Right atrium auricular region (tissue), 2 donors: ENCODE measurements at places on chromosomes 1 and 21. TPM values are rescaled to one million over a fixed set of nuclear protein-coding genes. Genes with fewer than 3 reads are reported as not detected.

BATF3 gene
- 0.96 TPM for total RNA-seq

RAVER2 gene
- 11.5 TPM for total RNA-seq

MRPL24 gene
- 45.8 TPM for total RNA-seq

OR2M3 gene
- total RNA-seq, result not detected

TACSTD2 gene
- total RNA-seq, result 0.71 TPM

HSD3B1 gene
- not detected for total RNA-seq

TAS1R3 gene
- 0.35 TPM for total RNA-seq

CDC7 gene
- 0.52 TPM for total RNA-seq

FAM167B gene
- total RNA-seq, result 2.1 TPM

TARDBP gene
- 64.6 TPM for total RNA-seq

KCNE1 gene
- total RNA-seq, result 3.8 TPM

HRNR gene
- total RNA-seq, result not detected

PLEKHA6 gene
- total RNA-seq, result 25.7 TPM

ICOSLG gene
- total RNA-seq, result 1.1 TPM

DNA sequence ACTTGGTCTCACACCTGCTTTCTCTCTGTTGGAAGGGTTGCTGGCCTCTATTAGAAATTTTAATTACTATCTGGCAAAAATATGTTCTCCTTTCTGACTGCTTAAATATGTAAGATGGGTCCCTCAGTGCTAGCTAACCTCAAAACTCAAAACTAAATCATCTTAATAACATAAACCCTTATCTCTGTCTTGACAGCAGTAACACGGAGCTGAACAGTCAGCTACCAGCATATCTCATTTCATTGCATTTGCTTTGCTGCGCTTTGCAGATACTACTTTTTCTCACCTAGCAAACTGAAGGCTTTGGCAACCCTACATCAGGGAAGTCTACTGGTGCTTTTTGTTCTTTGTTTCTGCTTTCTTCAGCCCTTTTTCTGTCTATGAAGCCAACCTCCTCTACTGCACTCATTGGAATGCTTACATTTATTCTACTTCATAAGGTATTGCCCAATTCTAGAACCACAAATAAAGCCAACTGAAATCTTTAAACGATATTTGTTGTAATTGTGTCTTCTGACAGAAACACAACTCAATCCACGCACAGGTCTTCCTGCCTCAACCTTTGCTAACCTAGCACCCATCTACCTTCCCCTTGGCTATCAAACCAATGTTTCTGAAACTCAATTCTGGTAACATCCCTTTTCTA, 95.6 kb downstream of the RERE start:
- DNase-seq, result no peak

GRCh38 chr1:238139713-238140112, 249.0 kb upstream of the ZP4 start:
- no peak for DNase-seq

DNA sequence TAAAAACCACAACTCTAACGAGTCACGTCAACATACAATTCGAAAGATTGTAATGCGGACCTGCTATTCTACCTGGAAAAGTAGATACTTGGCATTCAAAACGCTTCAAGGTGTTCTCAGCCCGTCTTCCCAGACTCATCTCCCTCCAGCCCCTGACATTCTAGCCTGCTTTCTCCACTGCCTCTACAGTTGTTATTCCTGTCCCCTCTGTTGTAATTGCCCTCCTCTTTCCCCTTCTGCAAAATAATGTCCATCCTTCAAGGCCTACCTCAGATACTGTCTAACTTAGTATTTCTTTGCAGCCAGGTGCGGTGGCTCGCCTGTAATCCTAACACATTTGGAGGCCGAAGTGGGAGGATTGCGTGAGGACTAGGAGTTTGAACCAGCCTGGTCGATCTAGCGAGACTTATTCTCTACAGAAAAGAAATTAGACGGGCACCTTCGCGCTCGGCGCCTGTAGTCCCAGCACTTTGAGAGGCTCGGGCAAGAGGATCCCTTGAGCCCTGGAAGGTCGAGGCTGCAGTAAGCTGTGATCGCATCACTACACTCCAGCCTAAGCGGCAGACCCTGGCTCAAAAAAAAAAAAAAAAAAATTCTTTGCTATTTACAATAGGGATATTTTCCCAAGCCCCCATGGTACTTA, 756 bp upstream of the RBM34 start:
- DNase-seq, result no peak

GRCh38 chr1:62904856-62905225, 120.9 kb downstream of the ATG4C start:
- no peak for DNase-seq

GRCh38 chr1:160460683-160461287, 60.4 kb downstream of the VANGL2 start:
- DNase-seq, result no peak

DNA sequence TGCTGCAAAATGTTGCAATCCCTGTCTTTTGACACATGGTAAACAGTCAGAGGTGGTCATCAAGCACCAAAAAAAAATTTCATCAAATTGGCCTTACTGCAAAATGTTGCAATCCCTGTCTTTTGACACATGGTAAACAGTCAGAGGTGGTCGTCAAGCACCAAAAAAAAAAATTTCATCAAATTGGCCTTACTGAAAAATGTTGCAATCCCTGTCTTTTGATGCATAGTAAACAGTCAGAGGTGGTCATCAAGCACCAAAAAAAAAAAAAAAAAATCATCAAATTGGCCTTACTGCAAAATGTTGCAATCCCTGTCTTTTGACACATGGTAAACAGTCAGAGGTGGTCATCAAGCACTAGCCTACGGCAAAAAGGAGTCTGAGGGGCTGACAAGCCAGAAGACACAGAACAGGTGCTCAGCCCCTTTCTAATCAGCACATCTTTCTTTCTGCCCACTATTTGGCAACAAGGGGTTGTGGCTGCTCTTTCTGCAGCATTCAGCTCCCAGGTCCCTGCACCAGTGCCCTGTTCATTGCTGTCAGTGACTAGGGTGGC, 223.8 kb downstream of the KCNH1 start:
- no peak for DNase-seq

DNA sequence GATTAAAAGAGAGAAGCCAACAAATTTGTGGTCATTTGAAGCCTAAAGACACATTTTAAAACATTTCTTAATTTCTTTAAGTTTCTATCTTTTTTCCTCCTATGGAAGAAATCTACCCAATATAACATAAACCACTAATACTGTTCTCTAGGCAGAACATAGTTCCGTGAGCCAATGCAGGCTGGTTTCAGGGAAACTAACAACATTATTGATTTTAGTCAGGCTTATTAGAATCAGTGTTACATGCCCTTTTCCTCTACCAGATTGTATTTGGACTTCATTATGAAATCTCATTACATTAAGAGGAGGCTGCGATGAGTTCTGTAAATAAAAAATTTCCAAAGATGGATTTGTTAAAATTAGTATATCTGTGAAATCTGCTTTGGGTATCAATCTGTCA, 249.9 kb downstream of the PTBP2 start:
- no peak for DNase-seq

DNA sequence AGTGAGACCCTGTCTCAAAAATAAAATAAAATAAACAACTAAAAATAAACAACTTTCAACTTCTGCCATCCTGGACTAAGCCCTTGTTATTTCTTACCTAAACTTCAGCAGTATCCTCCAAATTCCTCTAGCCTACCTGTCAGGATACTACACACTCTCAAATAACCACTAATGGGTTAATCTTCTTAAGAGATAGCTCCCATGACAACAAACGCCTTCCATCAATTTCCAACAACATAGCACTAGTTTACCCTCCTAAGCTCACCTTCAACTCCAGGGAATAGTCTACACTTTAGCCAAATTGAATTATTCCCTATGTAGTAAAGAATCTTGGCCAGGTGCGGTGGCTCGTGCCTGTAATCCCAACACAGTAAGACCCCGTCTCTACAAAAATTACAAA, 11.3 kb downstream of the AUNIP start:
- no peak for DNase-seq

- DNase-seq, result no peak
Measured at GRCh38 chr1:46612937-46613660, 3.5 kb downstream of the MOB3C start.

DNA sequence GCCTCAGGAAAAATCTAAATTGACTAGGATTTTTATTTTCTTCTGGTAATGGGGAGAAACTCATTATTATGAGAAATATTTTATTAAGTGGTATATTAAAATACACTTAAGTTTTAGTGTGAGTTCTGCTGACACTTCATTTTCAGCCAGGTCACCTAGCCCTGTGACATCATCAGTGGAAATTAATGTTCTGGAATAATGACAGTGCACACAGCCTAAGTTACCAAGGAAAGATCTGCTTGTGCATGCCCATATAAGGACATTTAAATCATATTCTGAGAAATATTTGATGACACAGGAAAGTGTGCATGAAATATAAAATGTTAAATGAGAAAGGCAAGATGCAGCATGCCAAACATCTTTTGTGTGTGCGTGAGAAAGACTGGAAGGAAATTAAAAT, 102.0 kb downstream of the KIF14 start:
- DNase-seq, result no peak

DNA sequence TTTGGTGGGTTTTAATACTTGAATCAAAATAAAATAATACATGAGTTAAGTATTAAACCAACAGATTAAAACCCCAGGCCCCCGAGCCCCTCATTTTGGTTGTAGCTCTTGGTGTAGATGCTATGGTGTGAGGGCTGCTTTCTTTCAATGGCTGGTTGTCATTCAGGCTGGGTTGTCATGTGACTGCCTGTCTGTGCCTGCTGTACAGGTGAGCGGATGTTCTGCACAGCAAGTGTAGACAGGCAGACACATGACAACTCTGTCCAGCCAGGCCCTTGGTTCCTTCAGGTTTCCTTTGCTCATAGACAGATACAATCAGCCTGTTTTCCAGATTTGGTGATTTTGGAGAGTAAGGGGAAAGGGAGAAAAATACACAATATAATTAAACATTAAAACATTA, 281.9 kb upstream of the C1orf105 start:
- no peak for DNase-seq

DNA sequence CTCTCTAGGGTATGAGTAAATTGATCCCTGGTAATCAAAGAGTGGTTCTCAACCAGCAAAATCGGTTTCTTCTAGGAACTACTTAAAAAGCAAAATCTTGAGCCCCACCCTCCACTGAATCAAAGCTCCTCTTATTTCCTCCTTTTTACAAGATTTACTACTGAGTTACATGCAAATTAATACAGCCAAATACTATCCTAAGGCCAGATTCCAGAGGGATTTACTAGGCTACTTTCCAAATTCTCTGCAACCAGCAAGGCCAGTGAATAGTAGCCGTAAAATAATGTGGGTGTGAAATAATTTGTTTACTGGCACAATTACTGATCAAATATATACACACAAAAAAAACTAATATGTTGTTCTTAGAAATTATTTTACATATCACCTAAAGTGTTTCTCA, 1583.8 kb downstream of the NCAM2 start:
- no peak for DNase-seq

DNA sequence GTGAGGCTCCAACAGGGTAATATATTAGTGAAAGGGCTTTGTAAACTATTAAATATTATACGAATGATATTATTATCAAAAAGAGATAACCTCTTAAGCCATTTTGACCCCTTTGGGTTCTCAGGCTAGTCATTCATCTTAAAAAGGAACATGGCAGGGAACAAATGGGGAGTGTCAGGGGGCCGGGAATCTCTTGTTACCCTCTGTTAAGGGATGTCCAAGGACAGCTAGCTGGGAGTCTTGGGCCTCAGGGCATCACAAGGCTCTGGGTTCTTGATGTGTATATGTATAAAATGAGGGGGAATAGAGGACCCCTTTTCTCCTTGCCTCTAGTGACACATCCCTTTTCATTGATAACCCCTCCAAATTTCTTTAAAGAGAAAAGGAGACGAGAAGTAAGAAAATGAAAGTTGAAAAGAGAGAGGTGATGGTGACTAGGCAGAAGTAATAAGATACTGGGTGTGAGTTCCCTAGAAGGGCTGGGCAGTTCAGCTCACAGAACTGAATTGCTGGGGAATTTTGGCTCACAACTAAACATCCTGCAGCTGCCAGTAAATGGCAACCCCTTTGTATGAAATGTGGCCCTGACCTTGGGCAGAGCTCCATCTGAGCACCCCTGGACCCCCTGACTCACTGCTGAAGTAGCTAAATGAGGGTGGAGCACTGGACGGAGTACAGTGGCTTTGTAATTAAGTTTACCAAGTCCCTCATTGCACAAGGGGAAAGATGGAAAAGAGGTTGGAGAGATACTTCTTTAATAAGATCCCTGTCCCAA, 20.0 kb upstream of the ZNF326 start:
- DNase-seq, result no peak

DNA sequence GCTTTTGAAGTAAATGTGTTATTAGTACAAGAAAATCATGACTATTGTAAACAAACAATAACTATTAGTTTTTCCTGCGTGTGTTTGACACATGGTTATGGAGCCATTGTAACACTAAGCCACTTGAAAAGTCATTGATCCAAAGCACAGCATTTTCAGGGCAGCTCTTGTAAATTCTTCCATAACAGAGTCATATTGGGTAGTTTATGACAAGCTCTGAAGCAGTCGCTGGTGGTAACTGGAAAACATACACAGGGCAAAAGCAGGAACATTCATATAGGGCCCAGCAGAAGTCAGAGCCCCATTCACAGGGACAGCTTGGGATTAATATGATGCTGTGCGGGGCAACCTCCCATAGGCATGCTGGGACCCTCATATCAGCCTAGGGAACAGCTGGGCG, 483.2 kb upstream of the PTBP2 start:
- no peak for DNase-seq

- DNase-seq, result no peak
Measured at GRCh38 chr1:192488058-192488457, 87.5 kb upstream of the RGS1 start.

DNA sequence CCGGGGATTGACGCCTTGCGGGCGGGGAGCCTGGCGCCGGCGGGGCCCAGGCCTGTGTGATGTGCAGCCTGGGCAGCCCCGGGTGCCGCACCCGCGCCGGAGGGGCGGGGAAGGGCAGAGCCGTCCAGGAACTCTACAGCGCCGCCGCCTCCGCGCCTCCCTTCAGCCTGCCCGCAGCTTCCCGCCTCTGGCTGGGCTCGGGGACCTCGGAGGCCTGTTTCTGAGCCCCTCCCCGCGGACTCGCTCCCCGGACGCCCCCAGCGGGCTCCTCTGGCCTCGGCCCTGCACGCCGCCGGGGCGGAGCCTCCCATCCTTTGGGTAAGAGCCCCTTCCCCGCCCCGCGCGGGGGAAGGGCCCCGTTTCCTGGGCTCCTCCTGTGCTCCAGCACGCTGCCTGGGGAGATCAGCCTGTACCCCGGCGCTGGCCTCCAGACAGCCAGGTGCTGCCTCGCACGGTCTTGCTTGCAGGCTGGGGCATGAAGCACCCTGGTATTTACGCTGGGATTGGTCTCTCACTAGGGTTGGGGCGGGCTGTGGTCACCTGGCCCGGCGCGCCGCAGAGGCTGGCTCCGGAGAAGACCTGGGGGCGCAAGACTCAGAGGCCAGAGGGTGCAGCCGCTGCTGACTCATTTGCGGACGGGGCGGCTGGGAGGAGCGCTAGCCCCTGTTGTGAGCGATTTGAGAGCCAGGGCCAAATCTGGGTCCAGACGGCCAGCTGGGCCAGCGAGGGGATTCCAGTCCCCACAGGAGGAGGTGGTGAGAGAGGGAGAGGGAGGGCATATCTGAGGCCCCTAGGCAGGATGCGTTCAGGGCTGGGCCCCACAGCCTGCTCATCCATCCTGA, 5.7 kb upstream of the ACOT11 start:
- DNase-seq, result no peak
